Stimulated activated CD4-positive, alpha-beta T cell treated with anti-CD3 and anti-CD28 coated beads, Interleukin-1b, Interleukin-23, amount 100 ng/mL, for 4 hours (primary cell): ENCODE measurements at places on chromosomes 11 and 22.

DNA sequence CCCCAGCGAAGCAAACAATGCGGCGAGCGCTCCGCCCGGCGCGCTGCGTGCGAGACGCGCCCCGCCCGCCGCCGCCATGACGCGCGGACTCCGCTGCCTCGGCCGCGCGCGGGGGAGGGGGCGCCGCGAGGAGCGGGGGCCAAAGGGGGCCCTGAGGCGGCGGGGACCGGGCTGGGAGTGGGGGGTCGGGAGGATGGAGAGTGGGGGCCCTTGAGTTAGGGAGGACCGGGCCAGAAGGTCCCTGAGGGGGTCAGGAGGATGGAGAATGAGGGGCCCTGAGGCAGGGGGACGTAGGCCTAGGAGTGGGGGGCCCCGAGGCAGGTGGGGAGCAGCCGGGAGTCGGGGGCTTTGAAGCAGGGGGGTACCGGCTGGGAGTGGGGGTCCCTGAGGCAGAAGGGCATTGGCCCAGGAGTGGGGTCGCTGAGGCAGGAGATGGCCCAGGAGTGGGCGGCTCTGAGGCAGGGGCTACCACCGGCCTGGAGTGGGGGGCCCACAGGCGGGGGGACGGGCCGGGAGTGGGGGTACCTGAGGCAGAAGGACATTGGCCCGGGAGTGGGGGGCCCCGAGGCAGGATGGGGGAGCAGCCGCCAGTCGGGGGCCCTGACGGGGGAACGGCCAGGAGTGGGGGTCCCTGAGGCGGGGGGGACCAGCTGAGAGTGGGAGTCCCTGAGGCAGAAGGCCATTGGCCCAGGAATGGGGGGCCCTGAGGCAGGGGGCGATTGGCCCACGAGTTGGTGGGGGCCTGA lies at the start of gene BRD1:
Gene BRD1 (minus strand): TSS at position 21 of the 746 bp plus-strand sequence. CDS start 3,556 bp downstream, outside the sequence.
- DNase-seq = no peak

GRCh38 chr11:98194611-98195010 lies 826.1 kb upstream of the CNTN5 start:
- no peak for DNase-seq

GRCh38 chr11:112453601-112454577 lies 193.2 kb upstream of the PLET1 start:
- DNase-seq = peak; percentile 19

DNA sequence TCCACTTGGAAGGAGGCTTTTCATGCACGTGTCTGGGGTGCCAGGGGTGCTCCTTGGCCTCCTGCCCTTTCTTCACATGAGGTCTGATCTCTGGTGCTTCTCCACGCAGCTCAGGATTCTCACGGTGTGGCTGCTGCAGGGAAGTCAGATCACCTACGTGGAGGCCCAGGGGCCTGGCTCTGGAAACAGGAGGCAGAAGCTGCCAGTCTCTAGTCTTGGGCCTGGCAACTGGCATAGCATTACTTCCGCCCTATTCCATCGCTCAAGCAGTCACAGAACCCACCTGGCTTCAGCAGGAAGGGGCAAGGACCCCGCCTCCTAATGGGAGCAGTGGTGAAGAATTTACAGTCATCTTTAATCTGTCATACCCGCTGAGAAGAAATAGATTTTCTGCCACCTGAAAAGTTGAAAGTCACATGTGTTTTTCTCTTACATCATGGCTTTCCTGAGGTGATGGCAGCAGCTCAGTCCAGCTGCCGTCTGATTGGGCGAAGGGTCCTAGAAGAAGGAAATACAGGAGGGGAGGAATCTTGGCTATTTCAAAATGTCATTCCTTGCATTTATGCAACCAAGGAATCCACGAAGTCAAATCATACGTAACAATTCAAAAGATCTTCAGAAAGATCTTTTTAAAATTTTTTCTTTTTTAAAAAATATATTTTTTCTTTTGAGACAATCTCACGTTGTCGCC lies 50.1 kb upstream of the DKK3 start:
- DNase-seq = no peak

- DNase-seq = no peak
Observed at GRCh38 chr11:64313491-64314145, 3.7 kb downstream of the TRMT112 start.

- no peak for DNase-seq
Observed at GRCh38 chr11:2734181-2735052, 34.6 kb upstream of the KCNQ1OT1 start.

- no peak for DNase-seq
Observed at GRCh38 chr11:118175031-118175992, 1.1 kb downstream of the SCN2B start.

GRCh38 chr11:116882386-116882785 lies 45.0 kb upstream of the APOA1 start:
- DNase-seq = no peak

- no peak for DNase-seq
Observed at GRCh38 chr22:23153994-23154393, 8.7 kb downstream of the RAB36 start.
